Mammary epithelial cell (primary cell): ENCODE measurements at places on chromosomes 11 and 22.

GRCh38 chr22:43313244-43313889 lies 29.8 kb downstream of the SCUBE1 start:
- no peak for DNase-seq

- no peak for DNase-seq
Observed at GRCh38 chr11:12998336-12998735, 10.8 kb upstream of the RASSF10 start.

DNA sequence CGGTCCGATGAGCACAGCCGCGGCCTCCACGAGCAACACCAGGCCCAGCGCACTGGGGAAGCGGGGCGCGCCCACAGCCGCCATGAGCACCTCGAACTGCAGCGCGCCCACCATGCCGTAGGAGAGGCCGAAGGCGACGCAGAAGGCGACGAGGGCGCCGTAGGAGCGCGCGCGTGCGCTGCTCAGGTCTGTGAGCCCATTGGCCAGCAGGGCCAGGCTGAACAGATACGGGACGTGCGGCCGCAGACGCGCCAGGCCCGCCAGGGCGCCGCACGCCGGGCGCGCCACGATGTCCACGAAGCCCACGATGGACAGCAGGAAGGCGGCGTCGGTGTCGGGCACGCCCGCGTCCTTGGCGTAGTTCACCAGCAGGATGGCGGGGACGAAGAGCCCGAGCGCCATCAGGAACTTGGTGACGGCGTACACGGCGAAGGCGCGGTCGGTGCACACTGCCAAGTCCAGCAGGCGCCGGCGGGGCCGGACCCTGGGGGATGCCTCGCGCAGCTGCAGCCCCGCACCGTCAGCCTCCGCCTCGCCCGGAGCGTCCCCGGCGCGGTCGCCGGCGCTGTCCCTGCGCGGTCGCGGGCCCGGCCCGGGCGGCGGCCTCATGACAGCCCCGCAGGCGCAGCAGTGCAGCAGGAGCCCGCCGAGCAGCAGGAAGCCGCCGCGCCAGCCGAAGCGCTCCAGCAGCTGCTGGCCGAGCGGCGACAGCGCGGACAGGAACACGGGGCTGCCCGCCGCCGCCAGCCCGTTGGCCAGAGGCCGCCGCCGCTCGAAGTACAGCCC lies 2.9 kb downstream of the SLC16A8 start:
- DNase-seq: no peak

GRCh38 chr22:37533995-37534394 lies 14.8 kb upstream of the CARD10 start:
- peak; percentile 98 for DNase-seq

DNA sequence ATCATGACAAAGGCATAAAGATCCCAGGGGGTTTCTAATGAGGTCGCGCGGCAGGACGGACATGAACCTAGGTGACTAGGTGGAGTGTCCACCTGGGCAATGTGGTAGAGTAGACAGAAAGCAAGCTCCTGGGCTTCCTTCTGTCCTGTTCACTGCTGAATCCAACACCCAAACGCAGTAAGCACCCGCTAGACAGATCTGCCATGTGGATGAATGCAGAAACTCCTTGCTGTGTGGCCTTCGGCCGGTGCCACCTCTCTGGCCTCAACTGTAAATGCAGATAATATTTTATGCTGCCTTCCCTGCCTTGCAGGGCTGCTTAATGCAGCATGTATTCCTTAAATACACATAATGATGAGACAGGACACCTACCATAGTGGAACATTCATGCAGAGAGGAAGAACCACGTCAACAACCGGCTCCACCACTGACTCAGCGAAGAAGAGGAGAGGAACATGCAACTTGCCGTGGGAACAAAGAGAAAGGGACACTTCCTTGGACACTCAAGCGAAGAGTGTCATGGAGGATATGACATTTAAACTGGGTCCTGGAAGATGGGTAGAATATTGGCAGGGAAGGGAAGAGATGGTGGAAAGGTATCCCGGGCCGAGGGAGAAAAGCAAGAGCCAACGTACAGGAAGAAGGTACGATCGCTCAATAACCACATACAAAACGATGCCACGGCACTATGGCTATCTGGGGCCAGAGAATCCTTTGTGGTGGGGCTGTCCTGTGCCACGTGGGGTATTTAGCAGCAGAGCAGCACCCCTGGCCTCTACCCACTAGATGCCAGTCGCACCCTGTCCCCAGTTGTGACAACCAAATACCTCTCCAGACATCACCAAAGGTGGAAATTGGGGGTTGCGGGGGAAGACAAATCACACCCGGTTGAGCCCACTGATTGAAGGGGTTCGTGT lies 30.8 kb downstream of the MYH9 start:
- no peak for DNase-seq

GRCh38 chr11:100575860-100576717 lies 111.0 kb upstream of the ARHGAP42 start:
- DNase-seq: peak; percentile 38
